ENCODE measurements at places on chromosomes 5 and 9. TPM values are rescaled to one million over a fixed set of nuclear protein-coding genes. Genes with fewer than 3 reads are reported as not detected.
A peak's percentile ranks its signal among the peaks of the same experiment; 100 is the strongest.

DNA sequence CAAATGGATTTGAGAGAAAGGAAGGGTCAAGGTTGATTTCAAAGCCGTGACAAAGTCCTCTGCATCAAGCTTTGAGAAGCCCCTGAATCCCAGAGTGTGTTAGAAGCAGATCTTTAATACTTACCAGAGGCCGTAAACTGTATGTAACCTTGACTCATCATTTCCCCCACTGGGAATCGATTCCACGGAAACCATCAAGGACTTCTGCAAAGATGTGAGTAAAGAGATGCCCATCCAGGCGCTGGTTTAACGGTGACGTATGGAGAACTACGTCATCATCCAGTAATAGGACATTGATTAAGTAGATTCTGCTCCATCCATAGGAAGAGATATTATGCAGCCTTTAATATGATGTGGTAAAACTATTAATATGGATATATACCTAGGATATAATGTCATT is 1.6 kb downstream of the RNF183 start:
- no peak for DNase-seq

DNA sequence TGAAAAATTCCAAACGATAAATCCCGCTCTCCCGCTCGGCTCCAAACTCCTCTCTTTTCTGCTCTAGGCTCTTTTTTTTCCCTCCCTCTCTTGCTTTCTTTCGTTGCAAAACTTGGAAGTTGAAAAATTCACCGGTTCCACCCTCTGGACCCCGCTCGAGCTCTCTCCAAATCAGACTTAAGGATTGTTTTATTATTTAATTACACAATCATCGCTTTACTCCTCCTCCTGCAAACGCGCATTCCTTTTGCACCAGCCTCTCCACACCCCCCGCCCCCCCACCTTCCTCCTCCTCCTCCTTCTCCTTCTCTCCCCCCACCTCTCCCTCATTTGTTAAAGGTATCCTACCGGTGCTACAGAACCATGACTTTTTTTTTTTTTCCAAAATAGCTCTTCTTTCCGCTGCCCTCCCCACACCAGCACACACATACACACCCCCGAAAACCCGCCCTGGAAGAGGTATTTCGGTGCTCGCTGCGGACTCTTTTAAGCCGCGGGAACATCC is 535 bp upstream of the NFIB start:
- peak; percentile 78 for DNase-seq

DNA sequence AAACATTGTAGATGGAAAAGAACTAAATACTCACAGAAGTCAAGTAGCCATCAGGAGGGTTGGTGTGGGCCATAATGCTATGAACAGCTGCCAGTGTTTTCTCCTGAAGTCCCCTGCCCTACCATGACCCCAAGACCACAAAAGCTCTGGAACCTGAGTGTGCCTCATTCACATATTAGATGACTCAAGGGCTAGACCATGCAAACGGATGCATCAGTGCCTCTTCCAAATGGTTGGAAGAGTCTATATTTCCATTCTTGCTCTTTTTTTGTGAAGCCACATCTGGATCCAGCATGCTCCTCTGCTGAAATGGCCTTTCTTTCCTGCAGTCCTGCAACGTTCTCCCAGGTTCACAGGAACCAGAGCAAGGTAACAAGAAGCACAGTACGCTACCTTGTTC is 136.6 kb upstream of the EPB41L4A start:
- no peak for DNase-seq

- DNase-seq = no peak
Observed at GRCh38 chr5:168449166-168449565, 37.1 kb upstream of the RARS1 start.

DNA sequence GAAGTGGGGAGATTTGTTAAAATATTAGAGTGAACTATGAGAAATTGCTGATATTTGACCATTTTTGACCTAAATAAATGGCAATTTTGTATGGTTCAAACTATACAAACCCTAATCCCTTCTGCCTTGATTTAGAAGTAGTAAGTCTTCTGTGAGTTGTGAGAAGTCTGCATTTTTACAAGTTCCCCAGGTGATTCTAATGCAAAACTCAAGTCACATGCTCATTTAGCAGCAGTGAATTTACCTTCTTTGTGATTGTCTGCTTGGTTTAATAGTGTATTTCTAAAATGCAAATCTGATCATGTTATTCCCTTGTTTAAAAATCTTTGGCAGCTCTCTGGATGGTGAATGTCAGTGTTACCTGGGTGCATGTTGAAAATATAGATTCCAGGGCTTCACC is 2.8 kb downstream of the MEGF10 start:
- no peak for DNase-seq

DNA sequence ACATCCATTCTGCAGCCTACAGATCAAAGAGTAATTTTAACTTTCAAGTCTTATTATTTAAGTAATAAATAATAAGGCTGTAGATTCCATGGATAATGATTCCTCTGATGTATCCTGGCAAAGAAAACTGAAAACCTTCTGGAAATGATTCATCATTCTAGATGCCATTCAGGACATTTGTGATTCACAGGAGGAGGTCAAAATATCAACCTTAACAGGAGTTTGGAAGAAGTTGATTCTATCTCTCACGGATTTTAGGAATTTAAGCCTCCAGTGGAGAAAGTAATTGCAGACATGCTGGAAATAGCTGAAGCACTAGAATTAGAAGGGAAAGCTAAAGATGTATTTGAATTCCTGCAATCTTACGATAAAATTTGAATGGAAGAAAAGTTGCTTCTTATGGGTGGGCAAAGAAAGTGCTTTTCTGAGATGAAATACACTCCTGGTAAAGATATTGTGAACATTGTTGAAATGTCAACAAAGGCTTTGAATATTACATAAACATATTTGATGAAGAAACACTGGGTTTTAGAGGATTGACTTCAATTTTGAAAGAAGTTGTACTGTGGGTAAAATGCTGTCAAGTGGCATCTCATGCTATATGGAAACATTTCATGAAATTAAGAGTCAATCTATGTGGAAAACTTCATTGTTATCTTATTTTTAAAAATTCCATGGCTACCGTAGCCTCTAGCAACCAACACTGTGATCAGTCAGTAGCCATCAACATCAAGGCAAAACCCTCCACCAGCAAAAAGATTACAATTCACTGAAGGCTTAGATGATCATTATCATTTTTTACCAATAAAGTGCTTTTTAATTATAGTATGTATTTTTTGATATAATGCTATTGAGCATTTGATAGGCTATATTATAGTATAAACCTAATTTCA is 1141.0 kb downstream of the CDH12 start:
- no peak for DNase-seq

GRCh38 chr5:177111720-177112394 is 21.7 kb upstream of the NSD1 start:
- peak; percentile 65 for DNase-seq

DNA sequence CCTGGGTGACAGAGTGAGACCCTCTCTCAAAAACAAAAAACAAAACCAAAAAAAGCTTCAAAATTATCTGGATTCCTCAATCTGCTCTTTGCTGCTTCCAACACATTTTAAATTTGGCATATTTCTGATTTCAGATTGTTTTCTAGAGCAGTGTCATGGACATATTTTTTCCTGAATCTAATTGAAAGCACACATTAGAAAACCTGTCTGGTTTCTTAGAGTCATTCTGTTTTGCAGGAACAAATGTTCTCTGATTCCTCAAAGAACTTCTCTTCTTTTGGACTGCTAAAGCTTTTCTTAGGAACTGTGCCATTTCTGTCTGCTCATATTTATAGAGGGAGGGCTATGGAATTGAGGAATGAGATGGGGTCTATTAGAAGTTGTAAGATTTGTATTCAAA is 81.6 kb downstream of the RAI14 start:
- no peak for DNase-seq

DNA sequence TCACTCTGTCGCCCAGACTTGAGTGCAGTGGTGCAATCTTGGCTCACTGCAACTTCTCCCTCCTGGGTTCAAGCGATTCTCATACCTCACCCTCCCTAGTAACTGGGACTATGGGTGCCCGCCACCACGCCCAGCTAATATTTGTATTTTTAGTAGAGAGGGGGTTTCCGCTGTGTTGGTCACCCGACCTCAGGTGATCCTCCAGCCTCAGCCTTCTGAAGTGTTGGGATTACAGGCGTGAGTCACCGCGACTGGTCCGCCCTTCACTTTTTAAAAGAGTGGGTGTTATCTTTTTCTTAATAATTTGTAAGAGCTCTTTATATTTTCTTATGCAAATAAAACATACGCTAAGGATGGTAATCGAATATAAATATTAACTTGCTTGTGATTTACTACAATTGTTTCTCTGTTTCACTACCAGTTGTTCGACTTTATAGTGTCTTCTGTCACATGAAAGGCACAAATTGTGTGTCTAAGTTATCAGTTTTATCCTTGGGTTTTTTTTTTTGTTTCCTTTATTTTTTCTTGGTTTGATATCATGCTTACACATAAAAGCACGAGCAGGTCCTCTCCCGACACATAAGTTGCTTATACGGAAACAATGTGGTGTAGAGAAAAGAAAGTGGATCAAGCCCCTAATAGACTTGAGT is 1.9 kb upstream of the GPBP1 start:
- DNase-seq = no peak

DNA sequence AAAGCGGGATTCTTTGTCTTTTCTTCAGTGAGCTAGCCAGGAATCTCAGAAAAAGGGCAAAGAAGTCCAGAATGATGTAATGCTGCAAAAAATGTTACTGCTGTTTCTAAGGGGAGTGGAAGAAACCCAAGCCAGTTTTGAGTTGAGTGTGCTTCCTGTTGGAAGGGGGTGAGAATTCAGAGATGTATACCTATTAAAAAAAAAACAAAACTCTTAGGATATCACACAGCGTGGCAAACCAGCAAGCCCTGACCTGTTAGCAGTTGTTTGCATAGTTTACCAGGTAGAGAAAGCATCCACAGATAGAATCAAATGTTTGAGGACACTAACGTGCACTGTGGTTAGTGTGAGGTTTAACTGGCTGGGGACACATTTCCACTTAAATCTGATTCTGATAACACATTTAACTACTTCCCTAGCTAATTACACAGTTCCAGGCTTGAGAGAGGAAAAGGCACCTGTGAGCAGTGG is 11.4 kb downstream of the BASP1 start:
- no peak for DNase-seq

DNA sequence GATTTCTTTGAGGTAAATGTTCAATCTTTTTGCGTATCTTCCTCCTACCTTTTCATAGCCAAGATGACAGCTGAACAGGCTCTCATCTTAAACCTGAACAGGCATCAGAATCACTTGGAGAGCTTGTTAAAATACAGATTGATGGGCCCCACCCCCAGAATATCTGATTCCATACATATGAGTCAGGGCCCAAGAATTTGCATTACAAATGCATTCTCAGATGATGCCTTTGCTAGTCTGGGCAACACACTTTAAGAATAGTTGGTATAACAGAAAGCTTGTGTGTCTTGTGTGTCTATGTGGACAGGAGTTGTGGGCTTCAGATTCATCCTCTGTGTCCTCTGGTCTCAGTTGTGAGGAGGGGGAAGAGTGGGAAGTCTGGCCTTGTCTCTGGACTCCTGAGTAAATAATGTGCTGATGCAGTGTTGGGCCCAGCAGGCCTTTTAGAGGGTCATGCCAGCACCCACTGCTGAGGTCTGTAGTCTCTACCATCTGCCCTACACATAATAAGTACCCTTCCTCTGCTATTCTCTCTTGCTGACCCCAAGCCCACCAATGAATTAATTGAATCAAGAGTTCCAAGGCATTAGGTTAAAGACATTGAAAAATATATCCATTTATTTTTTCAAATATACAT is 43.1 kb downstream of the PTCD2 start:
- no peak for DNase-seq

GRCh38 chr5:188488-189481 is 2.5 kb upstream of the LRRC14B start:
- peak; percentile 85 for DNase-seq

DNA sequence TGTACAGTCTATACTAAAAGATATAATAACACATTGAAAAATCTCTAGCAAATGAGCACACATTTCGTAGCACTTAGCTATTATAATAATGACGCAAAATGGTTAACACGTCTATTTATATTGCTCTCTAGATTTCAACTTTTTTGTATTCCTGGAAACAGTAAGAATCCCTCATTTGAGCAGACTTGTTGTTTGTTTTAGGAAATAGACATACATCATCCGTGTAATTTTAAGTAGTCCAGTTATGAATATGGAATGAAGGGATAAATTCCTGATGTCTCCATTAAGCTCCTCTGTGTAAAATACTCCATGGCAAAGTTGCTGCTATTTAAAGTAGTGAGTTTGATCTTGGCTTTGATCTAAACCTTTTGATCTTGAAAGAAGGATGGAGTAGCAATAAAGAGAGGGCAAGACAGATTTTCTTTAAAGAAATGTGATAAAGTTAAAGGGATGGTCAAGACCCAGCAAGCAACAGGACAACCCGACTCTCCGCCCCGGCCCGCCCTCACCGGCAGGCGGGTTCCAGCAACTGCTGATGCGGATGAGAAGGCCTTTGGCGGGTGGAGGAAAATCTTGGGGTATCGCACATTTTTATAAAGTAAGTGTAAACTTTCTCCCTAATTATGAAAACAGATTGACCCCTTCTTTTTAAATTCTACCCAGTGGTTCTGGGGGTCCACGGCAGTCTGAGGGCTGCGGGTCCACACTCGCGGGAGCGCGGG is 277.4 kb downstream of the AOPEP start:
- DNase-seq = no peak

- DNase-seq = no peak
Observed at GRCh38 chr5:171920765-171921391, 85.6 kb downstream of the FBXW11 start.

DNA sequence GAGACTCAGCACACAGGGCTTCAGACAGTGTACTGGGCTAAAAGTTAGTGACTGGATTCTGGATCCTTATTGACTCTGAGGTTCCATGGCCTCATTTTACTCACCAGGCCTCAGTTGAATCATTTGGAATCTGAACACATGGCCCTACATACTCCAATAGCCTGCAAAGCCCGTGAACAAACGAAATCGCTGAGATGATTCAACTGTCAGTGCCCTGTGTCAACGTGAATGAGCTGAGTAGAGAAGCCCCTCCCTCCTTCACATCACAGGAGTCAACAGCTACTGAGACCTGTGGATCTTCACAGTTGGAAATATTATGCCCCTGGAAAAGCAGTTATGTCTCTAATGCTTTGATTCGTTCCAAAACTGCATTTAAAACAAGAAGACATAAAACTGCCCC is 429.3 kb downstream of the GADD45G start:
- no peak for DNase-seq

GRCh38 chr5:58499941-58500340 is 8.7 kb downstream of the GAPT start:
- no peak for DNase-seq

GRCh38 chr9:134984372-134985265 is 66.9 kb upstream of the FCN1 start:
- DNase-seq = no peak

DNA sequence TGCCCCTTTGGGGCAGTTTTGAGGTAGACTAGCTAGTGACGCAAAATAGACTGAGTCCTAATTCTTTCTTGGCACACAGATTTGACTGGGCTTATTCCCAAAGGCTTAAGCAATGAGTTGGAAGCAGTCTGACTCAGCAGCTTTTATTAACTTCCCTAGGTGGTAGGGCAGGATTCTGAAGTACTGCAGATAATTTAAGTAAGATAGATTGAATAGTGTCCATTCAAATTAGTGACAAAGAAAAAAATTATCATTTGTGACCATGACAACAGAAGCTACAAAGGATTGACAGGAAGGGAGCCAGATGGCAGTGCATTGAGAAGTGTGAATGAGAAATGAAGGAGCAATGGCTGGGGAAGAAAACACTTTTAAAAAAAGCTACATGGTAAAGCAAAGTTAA is 649.4 kb downstream of the CDH9 start:
- DNase-seq = no peak

SLC34A1 gene
- total RNA-seq = 3.0 TPM

BTNL9 gene
- total RNA-seq = 8.8 TPM

PCDHGA8 gene
- total RNA-seq = 0.35 TPM

PRRX2 gene
- not detected for total RNA-seq

HRCT1 gene
- total RNA-seq = 0.96 TPM

INSL6 gene
- total RNA-seq = not detected

PCDHB12 gene
- 0.28 TPM for total RNA-seq

PCDHA4 gene
- total RNA-seq = 0.05 TPM

EPB41L4A gene
- 3.1 TPM for total RNA-seq

All from left lobe of liver (tissue), 2 donors.